Hepatocyte (in vitro differentiated cells): ENCODE measurements at places on chromosomes 3 and 15. TPM values are rescaled to one million over a fixed set of nuclear protein-coding genes. Genes with fewer than 3 reads are reported as not detected.

UNC13C gene
- 10.3 and 10.9 TPM in 2 replicates for total RNA-seq

INSYN1 gene
- total RNA-seq = 1.3 and 3.3 TPM in 2 replicates

SLC12A8 gene
- total RNA-seq = 20.0 and 21.5 TPM in 2 replicates

GRCh38 chr3:114421204-114421603 lies 127.4 kb downstream of the TIGIT start:
- H3K4me3 ChIP-seq = no peak overlapping the region
- no peaks in the 10 kb centered on the region for H3K36me3 ChIP-seq
- no peaks in the 10 kb centered on the region for H3K27me3 ChIP-seq
- H3K4me1 ChIP-seq = peaks cover 4% of the 10 kb centered on the region

- no peak overlapping the region for H3K4me3 ChIP-seq
- no peaks in the 10 kb centered on the region for H3K36me3 ChIP-seq
- H3K27ac ChIP-seq = no peak overlapping the region
- H3K27me3 ChIP-seq = peaks cover 13% of the 10 kb centered on the region
- H3K4me1 ChIP-seq = no peaks in the 10 kb centered on the region
- DNase-seq = no peak
Measured at GRCh38 chr15:82587805-82588204, 47.5 kb upstream of the RPS17 start.

DNA sequence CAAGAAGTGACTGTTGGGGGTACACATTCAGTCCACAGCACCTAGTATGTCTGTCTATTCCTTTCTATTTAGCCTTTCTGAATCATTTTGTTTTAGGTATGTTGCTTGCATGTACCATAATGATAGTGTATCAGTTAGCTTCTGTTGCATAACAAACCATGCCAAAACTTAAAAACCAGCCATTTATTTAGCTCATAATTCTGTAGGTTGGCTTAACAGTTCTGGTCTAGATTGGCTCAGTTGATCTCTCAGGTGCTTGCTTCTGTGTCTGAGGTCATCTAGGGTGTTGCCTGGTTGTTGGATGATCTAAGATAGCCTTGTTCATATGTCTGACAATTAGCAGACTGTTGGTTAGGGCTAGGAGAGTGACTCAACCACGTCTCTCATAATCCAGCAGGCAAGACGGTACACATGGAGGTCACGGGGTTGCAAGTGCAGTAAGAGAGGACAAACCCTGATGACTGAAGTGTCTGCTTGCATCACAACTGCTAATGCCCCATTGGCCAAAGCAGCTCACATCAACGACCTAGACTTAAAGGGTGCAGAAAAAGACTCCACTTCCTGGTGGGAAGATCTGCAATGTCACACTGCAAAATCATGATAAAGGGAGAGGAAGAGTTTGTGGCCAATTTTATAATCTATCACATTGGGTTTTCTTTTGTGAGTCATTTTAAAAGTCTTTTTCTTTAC lies 6.8 kb upstream of the PDCD6IP start:
- H3K4me1 ChIP-seq = no peaks in the 10 kb centered on the region
- no peak overlapping the region for H3K4me3 ChIP-seq
- no peaks in the 10 kb centered on the region for H3K27me3 ChIP-seq
- no peaks in the 10 kb centered on the region for H3K36me3 ChIP-seq
- peak overlapping the region; percentile 51 for H3K27ac ChIP-seq

DNA sequence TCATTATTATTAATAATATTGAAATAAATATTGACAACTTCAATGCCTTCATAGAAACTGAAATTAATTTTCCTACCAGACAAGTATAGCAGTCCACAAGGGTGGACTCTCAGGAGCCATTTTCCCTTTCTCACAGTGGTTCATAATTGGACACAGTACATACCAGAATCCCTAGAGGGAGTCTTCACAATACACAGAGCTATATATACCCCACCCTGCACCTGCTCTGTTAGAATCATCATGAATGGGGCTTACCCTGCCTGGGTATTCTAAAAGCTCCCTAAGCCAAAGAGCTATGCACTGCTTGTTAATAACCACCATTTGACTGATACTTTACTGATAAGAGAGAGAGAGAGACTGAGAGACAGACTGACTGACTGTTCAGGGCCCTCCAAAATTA lies 134.9 kb downstream of the FEZF2 start:
- H3K4me3 ChIP-seq = no peak overlapping the region
- DNase-seq = no peak
- no peaks in the 10 kb centered on the region for H3K4me1 ChIP-seq
- no peaks in the 10 kb centered on the region for H3K27me3 ChIP-seq
- H3K27ac ChIP-seq = no peak overlapping the region

DNA sequence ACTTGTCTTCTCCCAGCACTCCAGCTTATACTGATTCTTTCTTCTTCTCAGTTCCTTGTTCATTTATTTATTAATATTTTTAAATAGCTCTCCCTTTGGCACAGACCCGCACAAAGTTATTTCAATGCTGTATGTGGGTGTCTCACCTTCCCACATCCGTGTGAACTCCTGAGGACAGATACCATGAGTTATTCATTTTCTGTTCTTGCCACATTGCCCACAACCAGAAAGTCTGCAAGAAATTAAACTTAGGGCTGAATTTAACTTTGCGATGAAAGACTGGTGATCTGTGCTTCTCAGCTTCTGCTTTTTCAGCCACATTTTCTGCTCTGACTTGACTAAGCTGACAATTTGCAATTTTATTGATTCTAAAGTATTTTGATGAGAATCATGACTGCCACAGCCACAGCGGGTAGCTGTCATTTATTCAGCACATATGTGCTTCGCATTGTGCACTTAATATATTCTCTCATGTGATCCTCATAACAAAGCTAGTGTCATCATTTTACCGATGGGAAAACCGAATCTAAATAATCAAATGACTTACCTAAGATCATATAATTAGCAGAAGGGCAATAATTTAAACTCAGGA lies 569.8 kb downstream of the EDEM1 start:
- no peak for DNase-seq
- no peak overlapping the region for H3K27ac ChIP-seq

- H3K4me3 ChIP-seq = no peak overlapping the region
- no peaks in the 10 kb centered on the region for H3K4me1 ChIP-seq
- no peak overlapping the region for H3K27ac ChIP-seq
- no peaks in the 10 kb centered on the region for H3K36me3 ChIP-seq
- DNase-seq = no peak
Measured at GRCh38 chr3:105676621-105677300, 192.1 kb downstream of the CBLB start.

GRCh38 chr3:104133630-104134029 lies 1233.1 kb upstream of the ALCAM start:
- no peak overlapping the region for H3K27ac ChIP-seq
- DNase-seq = no peak
- H3K36me3 ChIP-seq = no peaks in the 10 kb centered on the region
- no peak overlapping the region for H3K4me3 ChIP-seq
- no peaks in the 10 kb centered on the region for H3K27me3 ChIP-seq
- no peaks in the 10 kb centered on the region for H3K4me1 ChIP-seq

- no peaks in the 10 kb centered on the region for H3K4me1 ChIP-seq
- no peak overlapping the region for H3K4me3 ChIP-seq
- no peak overlapping the region for H3K27ac ChIP-seq
- H3K27me3 ChIP-seq = no peaks in the 10 kb centered on the region
Measured at GRCh38 chr15:67208396-67208795, 46.1 kb downstream of the AAGAB start.

- H3K36me3 ChIP-seq = no peaks in the 10 kb centered on the region
- DNase-seq = no peak
- no peaks in the 10 kb centered on the region for H3K27me3 ChIP-seq
- H3K27ac ChIP-seq = no peak overlapping the region
- H3K4me3 ChIP-seq = no peak overlapping the region
Measured at GRCh38 chr15:58678683-58679082, 70.8 kb downstream of the ADAM10 start.

DNA sequence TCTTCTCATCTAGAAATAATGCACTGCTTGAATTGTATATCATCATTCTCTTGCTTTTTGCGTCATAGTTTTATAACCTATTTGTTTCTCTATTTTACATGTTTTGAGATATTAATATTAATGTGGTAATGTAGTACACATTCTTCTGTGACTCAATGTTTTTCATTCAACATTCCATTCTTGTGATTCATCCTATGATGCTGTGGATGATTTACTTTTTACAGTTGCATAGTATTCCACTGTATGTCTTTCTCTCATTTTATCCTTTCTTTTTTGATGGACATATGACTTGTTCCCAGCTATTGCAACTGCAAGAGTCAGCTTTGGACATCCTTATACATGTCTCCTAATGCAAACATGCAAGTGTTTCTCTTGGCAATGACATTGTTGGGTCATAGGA lies 20.6 kb upstream of the VEPH1 start:
- no peaks in the 10 kb centered on the region for H3K4me1 ChIP-seq
- no peak overlapping the region for H3K4me3 ChIP-seq
- no peaks in the 10 kb centered on the region for H3K27me3 ChIP-seq
- H3K27ac ChIP-seq = no peak overlapping the region
- no peak for DNase-seq
- no peaks in the 10 kb centered on the region for H3K36me3 ChIP-seq

GRCh38 chr3:50355829-50356552 lies 3.3 kb downstream of the TMEM115 start:
- no peak overlapping the region for H3K4me3 ChIP-seq
- H3K27me3 ChIP-seq = no peaks in the 10 kb centered on the region
- no peak overlapping the region for H3K27ac ChIP-seq
- no peak for DNase-seq
- no peaks in the 10 kb centered on the region for H3K36me3 ChIP-seq
- H3K4me1 ChIP-seq = peaks cover 34% of the 10 kb centered on the region

DNA sequence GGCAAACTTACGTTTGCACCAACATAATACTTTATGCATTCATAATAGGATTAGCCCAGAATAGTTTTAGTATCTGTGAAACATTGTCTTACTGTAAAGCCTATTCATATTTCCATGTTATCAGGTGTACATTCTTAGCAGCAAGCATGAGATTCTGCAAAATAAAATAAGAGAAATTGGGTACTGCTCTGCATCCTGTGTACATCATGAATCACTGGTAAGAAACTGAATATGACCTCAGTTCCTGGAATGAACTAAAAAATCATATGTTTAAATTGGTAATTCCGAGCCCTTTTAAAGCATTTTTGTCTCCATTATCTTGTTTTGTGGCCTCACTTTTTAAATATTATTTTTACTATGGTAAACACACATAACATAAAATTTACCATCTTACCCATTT lies 605.1 kb downstream of the ROBO1 start:
- no peaks in the 10 kb centered on the region for H3K4me1 ChIP-seq
- H3K27me3 ChIP-seq = no peaks in the 10 kb centered on the region
- no peak for DNase-seq
- no peaks in the 10 kb centered on the region for H3K36me3 ChIP-seq
- H3K4me3 ChIP-seq = no peak overlapping the region

- no peaks in the 10 kb centered on the region for H3K27me3 ChIP-seq
- H3K4me3 ChIP-seq = peak overlapping the region; percentile 68
- H3K4me1 ChIP-seq = peaks cover 4% of the 10 kb centered on the region
- DNase-seq = peak; percentile 47
Measured at GRCh38 chr15:44710236-44711095, 657 bp downstream of the PATL2 start.
